ENCODE measurements at places on chromosomes 1 and 21.

GRCh38 chr1:226549937-226550671 lies 1.5 kb downstream of the STUM start:
- no peak for DNase-seq

DNA sequence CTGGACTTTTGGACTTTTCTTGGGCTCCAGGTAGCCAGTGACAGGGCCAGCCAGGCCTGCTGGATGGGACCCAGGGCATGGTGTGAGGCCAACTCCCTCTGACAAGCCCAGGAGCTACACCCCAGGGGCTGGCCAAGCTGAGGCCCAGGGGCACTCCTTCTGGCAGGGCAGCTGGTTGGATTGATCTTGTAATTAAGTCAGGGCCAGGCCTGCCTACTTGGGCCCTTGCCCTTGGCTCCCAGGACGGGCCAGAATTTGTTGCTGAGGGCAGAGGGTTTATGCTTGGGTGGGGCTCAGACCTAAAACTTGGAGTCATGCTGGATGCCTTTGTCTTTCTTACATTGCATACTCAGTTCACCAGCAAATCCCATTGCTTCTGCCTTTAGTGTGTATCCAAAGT lies 20.7 kb downstream of the KCNA2 start:
- peak; percentile 53 for DNase-seq

DNA sequence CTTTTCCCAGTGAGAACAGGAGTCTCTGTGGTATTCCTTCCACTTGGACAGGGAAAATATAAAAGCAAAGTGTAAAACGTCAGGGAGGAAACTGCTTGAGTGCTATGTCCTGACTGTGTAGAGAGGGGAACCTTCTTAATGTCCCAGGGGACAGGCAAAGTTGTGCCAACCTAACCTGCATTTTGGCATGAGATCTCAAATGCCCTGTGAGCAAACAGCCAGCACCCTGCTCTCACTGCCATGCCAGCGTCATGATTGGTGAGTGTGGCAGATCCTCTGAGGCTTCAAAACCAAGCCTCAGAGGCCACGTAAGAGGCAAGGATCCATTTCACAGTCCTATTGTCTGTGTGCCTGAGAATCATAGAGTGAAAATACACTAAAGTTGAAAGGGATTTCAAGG lies 49.7 kb upstream of the RAP1A start:
- no peak for DNase-seq

DNA sequence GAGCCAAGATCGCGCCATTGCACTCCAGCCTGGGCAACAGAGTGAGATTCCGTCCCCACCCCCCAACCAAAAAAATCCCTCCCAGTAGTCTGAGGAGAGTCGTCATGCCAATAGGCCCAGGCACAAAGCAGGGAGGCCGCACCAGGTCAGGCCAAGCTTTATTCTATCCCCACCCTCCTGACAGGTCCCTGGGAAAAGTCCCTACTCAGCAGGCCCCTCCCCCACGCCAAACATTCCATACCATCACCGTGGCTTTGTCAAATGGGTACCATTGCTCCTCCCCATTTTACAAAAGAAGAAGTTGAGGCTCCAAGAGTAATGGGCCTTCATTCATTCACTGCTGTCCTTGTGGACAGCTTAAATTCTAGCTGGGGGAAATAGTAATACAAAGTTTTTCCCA lies 5.3 kb downstream of the GPR3 start:
- no peak for DNase-seq

DNA sequence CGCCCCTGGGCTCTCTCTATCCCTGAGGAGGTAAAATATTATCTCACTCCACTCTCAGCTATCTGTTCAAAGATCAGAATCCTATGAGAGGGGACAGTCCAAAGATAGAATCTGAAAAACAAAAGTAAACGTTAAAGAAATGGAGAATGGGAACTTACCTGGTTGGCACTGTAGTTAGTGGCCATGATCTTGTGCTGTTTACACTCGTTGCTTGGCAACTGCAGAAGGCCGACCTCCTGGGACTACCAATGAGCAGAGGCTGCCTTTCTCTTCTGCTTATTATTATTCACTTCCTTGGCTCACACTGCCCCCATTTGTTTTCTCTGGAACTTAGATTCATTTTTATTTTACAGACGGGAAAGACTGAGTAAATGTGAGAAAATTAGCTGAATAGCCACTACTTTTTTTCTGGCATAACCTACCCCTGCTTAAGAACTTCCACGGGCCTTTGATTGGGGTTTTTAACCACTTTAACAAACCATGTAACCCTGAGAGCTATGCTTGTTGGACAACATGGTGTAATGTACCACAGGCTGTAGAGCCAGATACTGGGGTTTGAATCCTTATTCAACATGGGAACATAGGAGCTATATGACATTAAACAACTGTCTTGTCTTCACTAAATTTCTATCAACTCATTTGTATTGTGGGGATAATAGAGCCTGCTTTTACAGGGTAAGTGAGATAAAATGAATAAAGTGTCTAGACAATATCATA lies at the start of gene CFAP126:
CFAP126 (minus strand) TSS at position 193 of the 717 bp plus-strand sequence; CDS start at position 185, 8 bp downstream.
- DNase-seq, result no peak

DNA sequence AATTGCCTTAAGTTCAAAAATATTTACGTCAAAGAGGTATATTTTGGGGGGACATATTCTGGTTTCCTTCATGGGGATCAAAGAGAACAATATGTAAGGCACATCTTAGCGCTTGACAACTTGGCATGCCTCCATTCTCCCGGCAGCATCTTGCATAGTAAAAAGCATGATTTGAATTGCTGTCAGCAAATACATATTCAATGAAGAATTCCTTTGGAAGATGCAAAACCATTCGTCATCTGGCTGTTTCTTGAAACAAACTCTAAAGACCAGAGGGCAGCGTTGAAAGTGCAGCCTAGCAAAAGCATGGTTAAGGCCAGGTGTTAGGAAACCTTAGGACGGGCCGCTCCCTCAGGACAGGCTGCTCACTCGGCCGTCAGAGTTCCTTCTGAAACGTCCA lies 3.4 kb upstream of the PIK3CD start:
- DNase-seq, result no peak

DNA sequence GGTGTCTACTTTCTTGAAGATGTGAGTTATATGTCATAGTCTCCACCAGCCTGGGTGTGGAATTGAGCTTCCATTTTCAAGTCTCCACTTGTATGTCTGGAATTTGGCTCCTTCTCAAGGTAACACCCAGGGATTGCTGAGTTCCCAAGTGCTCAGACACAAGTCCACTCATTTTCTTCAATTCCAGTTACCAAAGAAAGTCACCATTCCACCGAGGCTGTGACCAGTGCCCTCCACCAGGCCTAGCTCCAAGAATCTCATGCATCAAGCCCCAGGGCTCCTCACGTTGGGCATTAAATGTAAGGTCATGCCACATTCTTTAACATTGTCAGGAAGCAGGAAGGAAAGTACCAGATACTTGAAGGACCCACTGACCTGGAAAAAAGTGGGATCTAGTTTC lies 2.4 kb upstream of the RAB4A start:
- DNase-seq, result no peak

DNA sequence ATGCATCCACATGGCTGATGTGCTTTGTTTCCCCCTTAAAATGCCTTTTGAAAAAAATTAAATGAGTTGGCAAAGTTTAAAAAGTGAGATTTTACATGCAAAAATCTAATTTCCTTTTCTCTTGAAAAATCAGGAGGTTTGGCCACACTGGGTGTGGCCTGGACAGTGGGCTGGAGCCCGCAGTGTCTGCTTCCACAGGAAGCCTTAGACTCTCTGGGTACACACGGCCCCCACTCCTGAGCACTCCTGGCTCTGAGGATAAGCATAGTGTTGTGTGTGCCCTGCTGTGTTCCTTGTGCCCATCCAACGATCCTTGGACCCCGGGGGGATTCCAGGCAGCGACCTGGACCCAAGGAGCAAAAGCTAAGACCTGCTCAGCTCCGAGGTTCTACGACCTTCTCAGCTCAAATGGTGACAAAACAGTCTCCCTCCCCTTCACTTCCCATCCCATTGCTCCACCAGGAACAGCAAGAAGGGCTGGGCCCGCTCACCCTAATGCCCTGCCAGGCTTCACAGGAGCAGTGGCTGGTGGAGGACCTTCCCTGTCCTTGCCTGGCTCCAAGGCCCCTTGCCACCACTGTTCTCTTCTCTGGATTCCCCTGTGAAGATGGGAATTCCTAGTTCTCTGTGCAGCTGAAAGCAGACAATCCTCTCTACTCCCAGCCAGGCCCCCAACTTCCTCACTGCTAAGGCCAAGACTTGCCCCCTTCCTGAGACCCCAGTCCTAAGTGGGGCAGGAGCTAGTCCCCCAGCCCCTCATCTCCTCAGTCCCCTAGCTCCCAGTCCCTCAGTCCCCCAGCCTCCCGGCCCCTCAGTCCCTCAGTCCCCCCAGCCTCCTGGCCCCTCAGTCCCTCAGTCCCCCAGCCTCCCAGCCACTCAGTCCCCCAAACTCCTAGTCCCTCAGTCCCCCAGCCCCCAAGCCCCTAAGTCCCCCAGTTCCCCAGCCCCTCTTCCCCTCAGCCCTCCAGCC lies 395.8 kb downstream of the PTPRU start:
- peak; percentile 44 for DNase-seq

- DNase-seq, result no peak
Measured at GRCh38 chr1:205188098-205188497, 23.4 kb downstream of the DSTYK start.

- DNase-seq, result no peak
Measured at GRCh38 chr1:53672785-53673184, 66.2 kb downstream of the GLIS1 start.

- no peak for DNase-seq
Measured at GRCh38 chr21:16137106-16137505, 407.3 kb downstream of the USP25 start.

GRCh38 chr1:182752077-182752988 lies 37.2 kb upstream of the NPL start:
- DNase-seq, result no peak

DNA sequence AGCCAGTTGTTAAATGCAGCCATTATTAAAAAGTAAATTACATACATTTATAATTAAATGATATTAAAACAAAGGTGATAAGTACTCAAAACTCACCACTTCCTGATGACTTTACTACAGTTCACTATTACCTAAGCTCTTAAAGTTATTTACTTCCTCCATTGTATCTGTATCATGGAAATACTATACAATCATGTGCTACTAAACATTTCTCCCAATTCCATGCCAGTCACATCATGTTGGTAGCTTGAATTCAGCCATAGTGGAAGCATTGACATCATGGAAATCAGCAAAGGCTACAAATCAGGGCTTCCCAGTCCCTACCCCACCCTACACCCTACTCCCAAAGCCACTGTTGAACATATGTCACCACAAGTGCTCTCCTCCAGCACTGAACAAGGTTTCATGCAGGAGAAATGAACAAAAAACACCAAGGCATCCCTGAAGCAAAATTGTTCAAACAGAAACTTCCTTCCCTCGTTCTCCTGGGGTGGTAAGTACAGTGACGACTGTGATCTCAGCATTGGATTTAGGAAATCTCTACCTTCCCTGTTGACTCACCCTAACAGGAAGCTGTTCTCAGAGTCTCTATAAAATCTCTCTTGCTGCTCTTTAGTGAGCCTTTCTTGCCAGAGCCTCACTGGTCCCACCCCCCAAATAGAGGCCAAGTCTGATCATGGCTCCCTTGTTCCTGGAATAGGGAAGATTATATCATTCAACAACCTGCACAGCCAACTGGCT lies 12.7 kb downstream of the VSIG8 start:
- DNase-seq, result no peak

DNA sequence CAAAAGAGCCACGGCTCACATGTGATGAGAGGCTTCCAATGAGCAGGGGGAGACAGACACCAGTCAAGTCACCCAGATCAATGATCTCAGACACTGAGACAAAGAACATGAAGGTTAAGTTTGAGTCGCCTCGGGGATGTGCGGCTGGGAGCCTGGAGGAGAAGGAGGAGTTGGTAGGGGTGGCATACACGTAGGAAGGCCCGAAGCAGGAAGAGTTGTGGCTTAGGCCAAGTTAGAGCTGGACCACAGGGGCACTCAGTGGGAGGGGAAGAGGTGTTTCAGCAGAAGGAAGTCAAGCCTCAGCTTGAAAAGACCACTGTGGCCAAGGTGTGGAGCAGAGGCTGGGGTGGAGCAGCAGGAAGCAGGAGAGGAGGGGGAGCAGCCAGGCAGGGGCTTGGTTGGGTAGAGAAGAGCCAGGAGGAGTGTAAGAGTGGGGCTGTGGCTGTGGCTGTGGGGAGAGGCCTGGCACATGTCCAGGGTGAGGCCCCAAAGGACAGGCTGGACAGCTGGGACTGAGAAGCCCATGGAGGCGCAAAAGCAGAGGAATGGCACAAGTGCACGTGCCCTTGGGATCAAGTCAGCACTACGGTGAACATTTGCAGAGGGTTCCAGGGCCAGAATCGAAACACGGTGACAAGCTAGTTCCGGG lies 27.6 kb downstream of the CTNNBIP1 start:
- DNase-seq, result no peak

DNA sequence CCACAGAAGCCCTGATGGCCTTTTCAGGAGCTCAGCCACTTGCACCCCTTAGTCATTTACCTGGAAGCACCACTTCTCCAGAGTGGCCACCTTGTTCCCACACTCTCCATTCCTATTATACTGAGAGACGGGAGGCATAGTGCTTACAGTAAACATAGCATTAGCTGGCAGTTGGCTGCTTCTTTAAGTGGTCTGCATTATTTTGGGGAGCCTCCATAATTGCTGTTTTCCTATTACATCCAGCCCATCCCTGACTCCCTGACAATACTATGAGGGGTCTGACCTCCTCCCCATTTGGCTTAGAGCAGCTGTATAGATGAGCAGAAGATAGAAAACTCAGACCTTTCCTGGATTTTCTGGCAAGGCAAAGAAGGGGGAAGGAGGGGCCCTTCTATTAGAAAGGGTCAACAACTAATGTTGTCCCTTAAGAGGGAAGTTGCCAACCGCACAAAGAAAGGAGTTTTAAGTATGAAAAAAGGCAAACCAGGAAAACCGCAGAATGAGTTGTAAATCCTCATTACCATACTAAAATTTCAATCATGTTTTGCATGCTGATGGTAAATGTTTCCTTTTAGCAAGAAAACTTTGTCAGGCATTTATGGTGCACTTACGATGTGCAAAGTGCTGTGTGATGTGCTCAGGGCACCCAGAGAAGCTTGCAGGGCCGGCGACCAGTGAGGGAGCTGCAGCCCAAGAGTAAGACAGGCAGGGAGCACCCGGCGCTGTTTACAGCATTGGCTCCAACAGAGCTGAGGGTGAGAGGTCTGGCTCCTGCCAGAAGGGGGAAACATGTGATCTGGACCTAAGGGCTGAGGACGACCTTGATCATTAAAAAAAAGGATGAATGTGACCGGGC lies 167.3 kb downstream of the ZZZ3 start:
- no peak for DNase-seq

All from type B pancreatic cell (in vitro differentiated cells).